ENCODE measurements at places on chromosomes 7 and 10.
A peak's percentile ranks its signal among the peaks of the same experiment; 100 is the strongest.

- DNase-seq = peak; percentile 41
These were observed 187.9 kb downstream of the DPY19L1 start for GRCh38 chr7:34849163-34849960.

DNA sequence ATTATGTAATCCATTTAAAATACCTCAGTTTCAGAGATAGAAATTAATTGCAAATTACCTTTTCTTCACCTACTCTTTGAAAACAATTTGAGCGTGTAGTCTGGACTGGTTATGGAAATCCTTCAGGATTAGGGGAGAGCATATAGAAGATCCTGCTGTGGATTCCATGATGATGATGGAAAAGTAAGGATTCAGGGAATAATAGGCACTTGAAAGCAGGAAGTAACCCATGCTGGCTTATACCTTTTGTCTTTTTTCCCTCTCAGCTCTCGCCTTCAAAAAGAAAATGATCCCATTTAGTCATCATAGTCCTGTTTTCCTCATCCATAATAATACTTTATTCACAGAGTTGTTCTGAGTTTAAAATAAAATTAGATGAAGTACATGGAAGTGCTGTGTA lies 4.4 kb downstream of the HBP1 start:
- no peak for DNase-seq

- DNase-seq = peak; percentile 96
These were observed 45.5 kb upstream of the ZNRF2 start for GRCh38 chr7:30238721-30239441.

- DNase-seq = no peak
These were observed 704.9 kb upstream of the AUTS2 start for GRCh38 chr7:68893411-68893810.

- peak; percentile 71 for DNase-seq
These were observed 59.7 kb downstream of the ZNF365 start for GRCh38 chr10:62433901-62434300.

GRCh38 chr7:108009873-108010272 lies 6.9 kb upstream of the LAMB1 start:
- DNase-seq = no peak

DNA sequence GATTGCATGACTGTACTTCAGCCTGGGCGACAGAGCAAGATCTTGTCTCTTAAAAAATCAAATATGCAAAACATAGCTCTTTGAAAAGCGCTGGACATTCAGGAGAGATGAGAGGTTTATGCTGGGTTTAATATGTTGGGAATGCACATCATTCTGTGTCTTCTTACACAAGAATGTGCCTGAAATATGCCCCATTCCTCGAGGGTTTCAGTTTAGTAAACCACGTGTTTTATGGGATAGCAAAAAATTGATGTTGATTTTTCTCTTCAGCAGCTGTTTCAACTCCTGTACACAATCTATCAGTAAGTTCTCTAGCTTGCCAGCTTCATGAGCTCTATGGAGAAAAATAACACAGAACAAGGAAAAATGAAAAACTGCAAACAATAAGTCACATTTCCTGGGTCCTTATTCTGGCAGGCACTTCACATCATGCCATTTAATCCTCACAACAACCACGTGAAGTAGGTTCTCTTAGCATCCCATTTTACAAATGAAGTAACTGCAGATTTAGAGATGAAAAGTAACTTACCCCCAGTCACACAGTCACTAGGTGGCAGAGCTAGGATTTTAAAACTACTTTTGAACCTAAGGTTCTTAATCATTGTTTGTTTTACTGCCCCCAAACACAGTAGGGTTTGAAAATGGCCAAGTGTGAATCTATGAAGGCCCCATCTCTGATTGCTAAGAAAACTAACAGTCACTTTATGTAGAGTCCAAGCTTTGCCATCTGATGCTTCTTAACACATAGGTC lies 423.6 kb downstream of the PHTF2 start:
- DNase-seq = no peak

DNA sequence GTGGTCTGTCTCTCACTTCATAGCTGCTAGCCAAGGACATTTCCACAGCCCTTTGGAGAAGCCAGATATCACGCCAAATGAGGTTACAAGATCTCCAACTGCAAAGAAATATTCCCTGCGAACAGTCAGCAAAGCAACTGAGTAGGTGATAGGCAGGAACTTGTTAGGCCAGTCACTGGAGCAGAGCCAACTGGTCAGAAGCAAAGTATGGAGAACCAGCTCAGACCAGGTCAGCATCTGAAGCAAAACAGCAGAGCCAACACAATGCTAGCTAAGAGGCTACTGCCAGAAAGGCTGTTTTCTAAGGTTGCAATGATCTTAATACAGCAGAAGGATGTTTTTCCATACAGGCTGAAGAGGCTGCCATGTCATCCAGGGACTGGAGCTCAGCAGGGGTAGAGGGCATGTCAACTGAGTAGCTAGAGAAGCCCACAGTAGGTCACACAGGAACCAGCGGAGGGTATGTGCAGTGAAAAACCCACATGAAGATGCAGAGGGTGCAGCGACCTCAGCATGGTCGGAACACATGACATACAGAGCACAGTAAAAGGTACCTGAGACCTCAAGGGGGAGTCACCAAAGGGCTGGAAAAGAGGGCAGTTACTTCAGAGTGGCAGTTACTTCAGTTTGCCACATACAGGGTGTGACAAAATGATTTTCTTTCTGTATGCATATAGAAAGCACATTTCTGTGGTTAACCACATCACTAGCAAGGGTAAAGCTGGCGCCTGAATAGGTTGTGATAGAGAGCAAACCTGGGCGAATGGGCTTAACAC lies 8.9 kb downstream of the SEC31B start:
- no peak for DNase-seq

GRCh38 chr7:129796186-129796775 lies 156.5 kb downstream of the UBE2H start:
- DNase-seq = no peak

DNA sequence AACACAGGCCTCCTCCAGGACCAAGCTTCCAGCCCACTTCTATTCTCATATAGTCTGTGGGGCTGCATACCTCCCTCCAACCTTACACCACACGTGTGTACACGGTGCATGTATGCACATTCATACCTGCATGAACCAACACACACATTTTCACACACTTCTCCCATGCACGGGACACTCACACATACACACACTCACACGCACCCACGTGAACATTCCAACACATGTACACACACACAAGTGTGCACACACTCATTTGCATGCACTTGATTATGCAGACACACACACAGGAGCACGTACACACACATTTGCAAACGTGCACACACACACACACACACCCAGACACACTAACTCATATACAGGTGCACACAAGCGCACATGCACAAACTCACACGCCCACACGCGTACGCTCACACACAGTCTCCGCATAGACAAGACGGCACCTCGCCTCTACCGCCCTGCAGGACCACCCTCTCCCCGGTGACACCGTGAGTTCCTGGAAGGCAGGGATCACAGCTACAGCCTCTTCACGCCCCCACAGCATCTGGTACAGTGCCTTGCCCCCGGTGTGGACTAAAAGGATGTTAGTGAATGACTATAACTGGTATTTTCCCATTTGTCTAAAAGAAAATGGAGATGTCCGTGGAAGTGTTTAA lies 263.8 kb downstream of the PTPRN2 start:
- no peak for DNase-seq
